Thoracic aorta (tissue), 2 donors: ENCODE measurements at places on chromosomes 12 and 14. TPM values are rescaled to one million over a fixed set of nuclear protein-coding genes. Genes with fewer than 3 reads are reported as not detected.
A peak's percentile ranks its signal among the peaks of the same experiment; 100 is the strongest.

Gene KLRD1
- total RNA-seq, result 1.9 TPM

Gene TMEM229B
- 2.1 TPM for total RNA-seq

Gene PGAM5
- total RNA-seq, result 21.5 TPM

Gene HOXC5
- not detected for total RNA-seq

Gene COL2A1
- total RNA-seq, result 0.14 TPM

Gene POTEM
- total RNA-seq, result not detected

Gene NR2C1
- 45.6 TPM for total RNA-seq

Gene SHMT2
- total RNA-seq, result 57.3 TPM

Gene EIF2S3B
- not detected for total RNA-seq

GRCh38 chr14:50001151-50001998 is 108.5 kb downstream of the ARF6 start:
- H3K27ac ChIP-seq, result peak overlapping the region; percentile 93
- H3K4me1 ChIP-seq, result peaks cover 38% of the 10 kb centered on the region
- no peaks in the 10 kb centered on the region for H3K27me3 ChIP-seq
- no peaks in the 10 kb centered on the region for H3K36me3 ChIP-seq
- H3K4me3 ChIP-seq, result peak overlapping the region; percentile 34

GRCh38 chr12:124506145-124506831 is 61.1 kb downstream of the NCOR2 start:
- DNase-seq, result no peak
- peak overlapping the region; percentile 12 for H3K27ac ChIP-seq
- H3K36me3 ChIP-seq, result no peaks in the 10 kb centered on the region
- H3K27me3 ChIP-seq, result no peaks in the 10 kb centered on the region

DNA sequence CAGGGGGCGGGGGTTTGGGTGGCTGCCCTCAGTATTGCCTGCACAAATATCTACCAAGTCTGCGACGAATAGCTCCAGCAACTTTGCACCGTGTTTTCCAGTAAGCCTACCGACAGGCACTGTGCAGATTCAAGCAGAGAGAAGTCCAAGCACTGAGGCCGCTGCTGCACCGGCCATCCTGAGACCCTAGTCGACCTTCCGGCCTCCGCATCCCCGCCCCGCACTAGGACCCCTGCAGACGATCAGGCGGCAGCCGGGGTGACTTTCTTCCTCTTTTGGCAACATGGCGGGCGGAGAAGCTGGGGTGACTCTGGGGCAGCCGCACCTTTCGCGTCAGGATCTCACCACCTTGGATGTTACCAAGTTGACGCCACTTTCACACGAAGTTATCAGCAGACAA is at the start of gene EIF2S3B:
TSS of gene EIF2S3B (plus strand) at position 271 of the 400 bp plus-strand sequence. CDS start at position 284, 13 bp downstream.
- H3K27me3 ChIP-seq, result no peaks in the 10 kb centered on the region
- H3K36me3 ChIP-seq, result no peaks in the 10 kb centered on the region
- DNase-seq, result no peak
- no peak within 1 kb of the TSS for H3K4me3 ChIP-seq

GRCh38 chr12:38385486-38385885 is 68.9 kb downstream of the ALG10B start:
- no peaks in the 10 kb centered on the region for H3K27me3 ChIP-seq
- no peak for DNase-seq
- H3K27ac ChIP-seq, result no peak overlapping the region
- no peaks in the 10 kb centered on the region for H3K4me1 ChIP-seq

DNA sequence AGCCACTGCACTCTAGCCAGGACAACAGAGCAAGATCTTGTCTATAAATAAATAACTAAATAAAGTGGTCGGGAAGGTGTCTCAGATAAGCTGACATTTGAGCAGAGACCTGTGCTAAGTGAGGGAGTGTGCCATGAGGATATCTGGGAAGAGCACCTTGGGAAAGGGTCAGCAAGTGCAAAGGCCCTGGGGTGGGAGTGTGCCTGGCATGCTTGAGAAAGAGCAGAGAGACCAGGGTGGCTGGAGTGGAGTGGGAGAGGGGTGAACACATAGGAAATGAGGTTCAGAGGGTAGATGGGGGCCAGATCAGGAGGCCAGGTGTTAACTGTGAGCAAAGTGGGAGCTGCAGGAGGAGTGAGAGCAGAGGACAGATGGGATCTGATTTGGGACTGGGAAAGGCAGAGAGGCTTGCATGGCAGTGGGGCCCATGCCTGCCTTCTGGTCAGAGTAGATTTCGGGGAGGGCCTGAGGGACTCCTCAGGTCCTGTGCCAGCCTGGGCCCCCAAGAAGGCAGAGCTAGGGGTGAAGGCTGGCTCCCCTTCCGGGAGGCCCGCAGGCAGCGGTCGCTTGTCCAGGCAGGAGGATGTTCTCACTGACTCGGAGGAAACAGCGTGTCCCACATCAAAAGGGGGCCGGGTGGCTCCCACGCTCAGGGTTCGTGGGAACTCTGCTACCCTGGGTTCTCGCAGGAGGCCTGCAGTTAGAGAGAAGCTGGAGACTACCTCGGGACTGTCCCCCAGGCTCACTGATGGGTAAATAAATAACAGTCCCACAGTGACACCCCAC is 32.6 kb downstream of the DTX1 start:
- no peaks in the 10 kb centered on the region for H3K27me3 ChIP-seq
- no peak overlapping the region for H3K27ac ChIP-seq
- no peak overlapping the region for H3K4me3 ChIP-seq
- H3K36me3 ChIP-seq, result no peaks in the 10 kb centered on the region

GRCh38 chr14:74634481-74634880 is 22.4 kb upstream of the LTBP2 start:
- no peak overlapping the region for H3K27ac ChIP-seq
- no peaks in the 10 kb centered on the region for H3K36me3 ChIP-seq
- H3K4me3 ChIP-seq, result no peak overlapping the region
- DNase-seq, result no peak

DNA sequence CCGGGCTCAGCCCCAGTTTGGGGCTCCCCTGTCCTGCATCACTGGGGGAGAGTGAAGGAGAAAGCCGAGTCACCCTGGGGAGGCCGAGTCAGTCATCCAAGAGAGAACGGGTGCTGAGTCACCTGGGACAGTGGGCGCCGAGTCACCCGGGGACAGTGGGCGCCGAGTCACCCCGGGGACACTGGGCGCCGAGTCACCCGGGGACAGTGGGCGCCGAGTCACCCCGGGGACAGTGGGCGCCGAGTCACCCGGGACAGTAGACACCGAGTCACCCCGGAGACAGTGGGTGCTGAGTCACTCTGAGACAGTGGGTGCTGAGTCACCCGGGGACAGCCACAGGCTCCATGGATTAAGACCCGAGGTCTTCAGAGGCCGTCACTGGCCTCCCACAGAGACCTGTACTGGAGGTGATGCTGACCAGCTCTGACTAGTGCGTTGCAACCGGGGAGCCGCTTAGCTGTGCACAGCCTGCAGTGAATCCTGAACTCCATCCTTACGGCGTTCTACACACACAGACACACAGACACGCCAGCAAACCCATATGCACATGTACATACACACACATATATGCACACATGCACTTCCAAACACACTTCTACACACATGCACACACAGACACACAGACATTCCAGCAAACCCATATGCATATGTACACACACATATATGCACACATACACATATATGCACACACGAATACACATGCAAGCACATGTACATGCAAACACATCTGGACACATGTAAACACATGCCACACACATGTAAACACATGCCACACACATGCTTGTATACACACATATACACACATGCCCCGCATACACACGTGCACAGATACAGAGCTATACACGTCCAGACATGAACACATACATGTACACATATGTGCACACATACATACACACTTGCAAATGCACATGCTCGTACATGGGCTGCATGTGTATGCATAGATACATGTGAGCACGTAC is 64.9 kb upstream of the GALNT9 start:
- H3K4me3 ChIP-seq, result no peak overlapping the region
- H3K4me1 ChIP-seq, result no peaks in the 10 kb centered on the region
- DNase-seq, result no peak
- no peaks in the 10 kb centered on the region for H3K36me3 ChIP-seq

DNA sequence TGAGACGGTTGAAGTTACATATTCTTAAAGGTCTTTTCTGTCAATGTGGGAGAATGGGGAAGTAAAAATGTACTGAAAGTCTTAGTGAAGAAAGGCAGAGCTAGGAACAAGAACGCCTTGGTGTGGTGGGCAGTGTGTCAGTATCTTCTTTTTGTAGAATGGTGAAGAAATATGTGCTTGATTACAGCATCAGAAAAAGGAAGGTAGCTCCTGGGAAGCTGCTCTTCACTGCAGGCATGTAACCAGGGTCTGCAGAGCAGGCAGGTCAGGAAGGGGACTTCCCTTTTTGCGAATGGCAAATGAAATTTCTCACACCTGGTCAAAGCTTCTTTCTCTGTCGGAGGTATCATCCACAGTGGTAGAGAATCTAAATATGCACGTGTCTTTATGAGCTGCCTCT is 226.2 kb downstream of the ADAMTS20 start:
- no peaks in the 10 kb centered on the region for H3K36me3 ChIP-seq
- no peak overlapping the region for H3K27ac ChIP-seq
- H3K4me1 ChIP-seq, result no peaks in the 10 kb centered on the region
- no peaks in the 10 kb centered on the region for H3K27me3 ChIP-seq
- no peak overlapping the region for H3K4me3 ChIP-seq

DNA sequence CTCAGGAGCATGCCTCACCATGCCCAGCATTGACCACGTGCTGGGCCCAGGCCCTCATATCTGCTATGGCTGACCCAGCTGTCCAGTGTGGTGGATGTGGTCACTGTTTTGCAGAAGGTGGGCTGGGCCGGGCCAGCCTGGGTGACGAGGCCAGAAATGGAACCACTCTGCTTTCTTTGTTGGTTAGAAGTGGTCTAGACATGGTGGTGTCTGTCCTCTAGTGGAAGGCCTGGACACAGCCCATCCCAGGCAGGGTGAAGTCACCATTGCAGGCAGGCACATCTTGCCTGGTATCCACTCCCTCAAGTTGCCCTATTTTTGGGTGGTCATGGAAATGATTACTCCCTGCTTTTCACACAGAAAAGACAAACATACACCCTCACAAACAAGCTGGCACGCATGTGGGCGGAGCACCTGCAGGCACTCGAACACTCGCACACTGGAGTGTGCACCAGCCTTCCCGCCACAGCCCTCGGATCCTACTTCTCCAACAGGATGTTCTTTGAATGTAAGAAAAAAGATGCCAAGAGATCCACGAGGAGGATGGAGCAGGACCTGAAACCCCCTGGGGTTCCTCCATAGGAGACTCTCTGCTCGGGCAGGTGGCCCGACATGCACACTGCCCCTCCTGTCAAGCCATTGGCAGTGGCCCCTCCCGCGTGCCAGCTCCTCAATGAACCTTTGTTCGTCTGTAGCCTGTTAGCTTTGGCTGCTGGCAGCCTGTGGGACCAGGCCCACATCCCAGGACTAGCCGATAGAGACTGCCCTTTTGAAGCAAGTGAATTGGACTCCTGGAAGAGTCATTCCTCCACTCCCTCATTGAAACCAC is 38.4 kb downstream of the MLXIP start:
- no peaks in the 10 kb centered on the region for H3K36me3 ChIP-seq
- no peak overlapping the region for H3K27ac ChIP-seq
- no peak for DNase-seq
- no peak overlapping the region for H3K4me3 ChIP-seq
